ENCODE measurements at places on chromosomes 12 and 14.

DNA sequence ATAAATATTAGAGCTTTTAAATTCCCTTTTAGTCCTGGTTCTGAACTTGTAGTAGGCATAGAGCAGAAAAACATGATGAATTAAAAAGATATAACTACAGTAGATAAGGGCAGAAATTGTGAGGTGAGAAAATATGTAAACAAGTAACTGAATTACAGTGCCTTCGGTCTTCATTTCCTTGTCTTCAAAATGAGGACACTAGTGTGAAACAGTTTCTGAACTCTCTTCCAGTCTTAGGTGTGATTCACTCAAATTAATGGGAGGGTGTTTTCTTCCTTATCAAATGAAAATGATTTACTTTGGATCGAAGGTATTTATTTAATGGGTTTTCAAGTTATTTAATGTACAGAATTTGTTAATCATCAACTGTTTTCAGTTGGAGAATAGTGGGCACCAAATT is 1.5 kb downstream of the FGD4 start:
- DNase-seq = no peak

DNA sequence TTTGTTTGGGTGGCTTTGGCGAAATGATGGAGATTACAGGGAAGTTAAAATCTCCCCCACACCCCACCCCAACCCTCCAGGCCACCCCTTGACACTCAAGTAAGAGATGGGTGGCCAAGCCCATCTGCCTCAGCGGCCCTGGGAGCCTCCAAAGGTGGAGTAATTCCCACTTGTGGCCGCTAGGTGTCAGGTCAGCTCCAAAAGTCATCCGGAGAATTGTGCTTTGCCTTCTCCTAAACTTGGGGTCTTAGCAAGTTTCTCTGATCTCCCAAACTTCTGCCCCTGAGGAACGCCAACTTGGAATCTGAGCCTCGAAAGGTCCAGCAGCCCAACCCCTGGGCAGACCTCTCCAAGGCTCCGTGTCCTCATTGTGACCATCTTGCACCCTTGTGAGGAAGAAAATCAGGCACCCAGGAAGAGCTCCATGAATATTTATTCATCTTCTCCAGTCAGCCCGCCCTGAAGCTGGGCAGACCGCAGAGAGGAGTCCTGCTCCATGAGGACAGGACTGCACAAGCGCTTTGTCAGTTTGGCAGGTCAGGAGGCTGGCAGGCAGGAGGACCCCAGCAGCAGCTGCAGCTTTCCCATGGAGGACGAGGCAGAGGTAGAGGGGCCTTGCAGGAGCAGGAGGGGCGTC is 46.7 kb downstream of the LRRC74A start:
- DNase-seq = peak; percentile 55

- DNase-seq = no peak
Measured at GRCh38 chr12:29957835-29958234, 174.1 kb upstream of the TMTC1 start.

DNA sequence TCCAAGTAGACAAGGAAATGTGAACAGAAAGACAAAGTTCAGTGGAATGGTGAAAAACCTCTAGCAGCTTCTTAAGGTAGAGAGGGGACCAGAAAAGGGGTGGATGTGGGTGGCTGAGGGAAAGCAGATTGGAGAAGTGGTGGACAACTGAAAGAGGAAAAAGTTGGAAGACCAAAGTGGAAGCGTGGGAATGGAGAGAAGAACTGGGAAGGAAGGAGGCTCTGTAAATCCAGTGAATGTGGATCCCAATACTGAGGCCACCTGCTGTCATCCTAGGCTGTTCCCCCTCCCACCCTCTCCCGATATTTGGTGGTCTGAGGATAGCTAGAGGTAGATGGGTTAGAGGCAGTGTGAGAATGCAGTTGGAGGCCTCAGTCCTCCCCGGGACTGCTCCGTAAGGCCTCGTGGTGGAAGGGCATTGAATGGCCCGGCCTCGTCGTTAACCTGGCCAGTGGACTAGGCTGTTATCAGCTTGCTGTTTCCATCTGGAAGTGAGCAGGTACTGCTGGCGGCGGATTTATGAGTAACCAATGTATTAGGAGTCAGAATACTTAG is 822 bp upstream of the POU6F1 start:
- DNase-seq = no peak

GRCh38 chr12:51323317-51323960 is 535 bp downstream of the BIN2 start:
- DNase-seq = no peak

GRCh38 chr14:99508896-99509629 is 27.9 kb downstream of the CCNK start:
- no peak for DNase-seq

DNA sequence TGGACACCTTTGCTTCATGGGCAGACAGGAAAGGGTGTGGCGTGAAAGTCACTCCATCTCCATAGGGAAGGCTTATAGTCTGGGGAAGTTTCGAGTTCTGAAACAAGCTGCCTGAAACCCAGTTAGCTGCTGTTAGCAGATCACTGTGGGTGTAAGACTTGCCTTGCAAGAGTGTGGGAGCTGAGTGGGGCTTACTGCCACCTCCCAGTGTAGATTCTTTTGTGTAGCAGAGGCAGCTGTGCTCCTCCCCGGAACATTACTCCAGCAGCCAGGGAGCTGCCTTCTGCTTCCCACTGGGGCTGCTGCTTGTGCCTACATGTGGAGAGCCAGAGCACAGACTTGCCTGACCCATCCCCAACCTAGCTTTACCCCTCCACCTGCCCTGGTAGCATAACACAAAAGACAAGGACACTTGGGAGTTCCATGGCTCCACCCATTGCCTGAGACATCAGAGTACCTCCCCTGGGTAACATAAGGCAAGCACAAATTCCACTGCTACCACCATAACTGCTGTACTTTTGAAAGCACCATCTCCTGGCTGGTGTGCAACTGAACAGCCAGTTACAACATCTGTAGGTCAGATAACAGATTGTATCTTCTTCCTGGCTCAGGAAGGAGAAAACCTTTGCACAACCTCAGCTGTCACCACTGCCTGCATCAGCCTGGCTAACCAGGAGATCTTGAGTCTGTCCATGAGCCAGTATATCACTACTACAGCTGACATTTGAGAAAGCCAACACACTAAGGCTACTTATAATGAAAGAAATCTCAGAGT is 69.5 kb downstream of the ADAMTS20 start:
- DNase-seq = no peak

DNA sequence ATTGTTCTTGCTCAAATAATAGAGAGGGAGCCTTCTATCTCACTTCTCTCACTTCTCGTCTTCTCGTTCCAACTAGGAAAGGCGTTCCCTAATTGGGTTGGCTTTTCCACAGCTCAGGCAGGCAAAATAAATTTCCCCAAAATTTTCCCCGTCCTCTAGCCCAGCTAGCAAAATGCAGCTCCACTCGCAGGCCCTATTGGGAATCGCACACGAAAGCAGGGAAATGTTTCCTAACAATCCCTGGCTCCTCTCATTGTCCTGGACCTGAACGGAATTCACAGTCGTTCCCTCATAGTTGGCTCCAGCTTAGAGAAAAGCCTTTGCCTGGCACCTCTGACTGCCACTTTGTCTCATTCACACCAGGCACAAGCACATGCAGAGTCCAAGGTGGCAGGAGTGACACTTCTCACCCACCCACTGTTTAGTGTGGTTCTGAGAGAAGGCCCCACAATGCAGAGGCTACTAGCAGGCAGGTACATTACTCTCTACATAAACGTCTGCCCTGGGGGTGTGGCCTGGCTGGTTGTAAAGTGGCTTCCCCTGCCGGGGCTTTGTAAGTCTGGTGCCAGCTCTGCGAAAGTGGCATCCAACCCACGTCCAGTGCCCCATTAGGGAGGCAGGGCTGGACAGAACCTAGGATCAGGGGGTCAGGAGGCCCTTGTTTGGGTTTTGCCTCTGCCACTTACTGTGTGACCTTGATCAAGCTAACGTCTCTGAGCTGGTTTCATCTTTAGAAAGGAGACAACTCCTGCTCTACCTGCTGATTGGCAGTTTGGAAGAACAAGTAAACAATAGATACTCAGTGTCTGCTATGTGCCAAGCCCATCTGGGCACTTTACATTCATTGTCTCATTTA is 4.2 kb downstream of the SERPINA10 start:
- no peak for DNase-seq

GRCh38 chr14:100871234-100872186 is 32.0 kb downstream of the RTL1 start:
- DNase-seq = peak; percentile 82

GRCh38 chr12:72242946-72243345 is 29.2 kb upstream of the TRHDE start:
- no peak for DNase-seq

- DNase-seq = no peak
Measured at GRCh38 chr14:36665887-36666415, 4.3 kb downstream of the PAX9 start.

DNA sequence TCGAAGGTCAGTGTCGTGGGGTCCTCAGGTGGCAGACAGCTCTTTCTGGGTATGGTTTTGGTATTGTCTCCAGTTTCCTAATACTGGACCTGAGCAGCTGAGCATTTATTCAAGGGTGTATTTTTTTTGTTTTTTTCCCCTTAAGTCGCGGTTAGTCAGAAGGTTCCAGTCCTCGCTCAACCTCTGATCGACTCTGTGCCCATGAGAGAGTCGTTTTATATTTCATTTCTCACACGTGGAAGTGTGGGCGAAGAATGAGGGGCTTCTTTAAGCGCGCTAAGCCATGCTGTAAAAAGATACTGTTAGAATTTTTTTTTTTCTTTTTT is 499 bp downstream of the MIPOL1 start:
- no peak for DNase-seq

DNA sequence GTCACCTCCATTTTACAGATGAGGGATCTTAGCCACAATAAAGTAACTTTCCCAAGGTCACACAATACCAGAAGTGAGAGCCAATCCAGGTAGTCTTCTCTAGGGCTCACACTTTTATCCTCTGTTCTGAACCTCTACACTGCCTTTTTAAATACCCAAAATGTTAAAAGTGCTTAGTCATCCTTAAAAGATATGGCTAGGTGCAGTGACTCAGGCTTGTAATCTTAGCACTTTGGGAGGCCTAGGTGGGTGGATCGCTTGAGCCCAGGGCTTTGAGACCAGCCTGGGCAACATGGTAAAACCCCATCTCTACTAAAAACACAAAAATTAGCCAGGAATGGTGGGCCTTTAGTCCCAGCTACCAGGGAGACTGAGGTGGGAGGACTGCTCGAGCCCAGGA is 104.1 kb upstream of the PPP4R3A start:
- DNase-seq = no peak

DNA sequence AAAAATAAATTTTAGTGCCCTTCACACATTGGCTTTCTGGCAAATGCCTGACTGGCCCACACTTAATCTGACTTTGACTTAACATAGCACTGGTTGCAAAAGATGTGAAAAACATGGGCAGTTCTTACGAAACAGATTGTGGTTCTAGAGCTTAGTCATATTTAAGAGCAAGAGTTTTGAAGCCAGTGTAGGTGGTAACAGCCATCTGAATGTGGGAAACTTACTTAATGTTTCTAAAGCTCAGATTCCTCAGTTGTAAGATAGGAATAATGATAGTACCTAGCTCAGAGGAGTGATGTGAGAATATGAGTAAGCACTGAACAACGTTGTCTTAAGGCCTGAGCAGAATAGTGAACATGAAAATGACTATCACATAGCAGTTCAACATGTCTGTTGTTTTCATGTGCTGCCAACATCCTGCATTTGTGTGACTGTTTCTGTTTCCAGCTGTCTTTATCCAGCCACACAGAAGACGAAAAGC is 262.7 kb downstream of the SYT1 start:
- DNase-seq = peak; percentile 73

GRCh38 chr12:116545936-116546335 is 13.2 kb upstream of the MAP1LC3B2 start:
- DNase-seq = no peak

DNA sequence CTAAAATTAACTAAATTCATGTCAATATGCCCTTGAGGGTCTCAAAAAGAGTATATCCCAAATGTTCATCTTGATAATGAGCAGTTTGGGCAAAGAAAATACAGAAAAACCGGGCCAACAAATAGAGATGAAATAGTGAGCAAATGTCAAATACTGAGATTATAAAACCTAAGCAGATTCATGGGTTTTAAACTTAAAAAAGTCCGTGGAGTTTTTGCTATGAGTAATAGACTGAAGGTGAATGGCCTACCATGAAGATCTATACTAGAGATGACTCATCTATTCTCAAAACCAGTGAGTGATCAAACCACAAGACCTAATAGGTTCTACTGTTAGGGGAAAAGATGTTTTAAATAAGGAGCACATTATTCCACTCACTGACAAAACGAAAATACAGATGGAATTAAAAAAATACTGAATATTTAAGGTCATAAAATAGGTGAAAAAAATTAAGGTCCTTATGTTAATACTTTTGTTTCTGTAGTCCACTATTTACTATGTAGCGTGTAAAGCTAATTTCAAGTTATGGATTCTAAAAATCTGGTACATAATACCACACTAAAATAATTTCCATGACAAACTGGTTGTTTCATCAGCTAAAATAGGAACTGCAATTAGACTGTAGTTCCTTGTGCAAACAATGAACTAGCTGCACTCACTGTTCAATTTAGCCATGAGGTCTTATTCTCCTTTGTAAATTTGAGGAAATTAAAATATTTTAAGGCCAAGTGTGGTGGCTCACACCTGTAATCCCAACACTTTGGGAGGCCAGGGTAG is 5.0 kb downstream of the HNRNPC start:
- peak; percentile 81 for DNase-seq

- DNase-seq = no peak
Measured at GRCh38 chr14:32471181-32471580, 142.1 kb downstream of the AKAP6 start.

DNA sequence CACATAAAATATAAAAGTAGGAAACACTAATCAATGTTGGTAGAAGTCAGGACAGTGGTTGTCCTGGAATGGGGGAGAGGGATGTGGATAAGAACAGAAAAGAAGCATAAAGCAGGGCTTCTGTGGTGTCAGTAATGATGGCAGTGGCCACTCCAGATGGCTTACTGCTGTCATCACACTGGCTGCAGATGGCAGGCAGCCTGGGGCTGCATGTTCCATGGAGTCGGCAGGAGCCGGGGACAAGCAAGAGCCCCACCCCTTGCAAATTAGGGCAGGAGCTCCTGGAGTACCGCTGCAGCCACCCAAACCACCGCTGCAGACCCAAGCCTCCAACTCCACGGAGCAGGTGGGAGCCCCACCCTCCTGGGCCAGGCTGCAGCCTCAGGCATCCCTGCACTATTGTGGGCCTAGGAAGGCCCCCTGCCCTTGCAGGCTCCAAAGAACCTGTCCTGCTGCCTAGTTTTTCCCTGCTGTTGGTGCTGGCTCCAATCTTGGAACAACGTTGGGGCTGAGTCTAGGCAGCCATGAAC is 28.8 kb upstream of the SLC5A8 start:
- no peak for DNase-seq
